ENCODE measurements at places on chromosomes 7 and 10.

- H3K4me1 ChIP-seq: no peaks in the 10 kb centered on the region
- no peak overlapping the region for H3K4me3 ChIP-seq
- H3K27me3 ChIP-seq: no peaks in the 10 kb centered on the region
- DNase-seq: no peak
- H3K27ac ChIP-seq: no peak overlapping the region
Measured at GRCh38 chr7:33201821-33202220, 72.5 kb downstream of the BBS9 start.

DNA sequence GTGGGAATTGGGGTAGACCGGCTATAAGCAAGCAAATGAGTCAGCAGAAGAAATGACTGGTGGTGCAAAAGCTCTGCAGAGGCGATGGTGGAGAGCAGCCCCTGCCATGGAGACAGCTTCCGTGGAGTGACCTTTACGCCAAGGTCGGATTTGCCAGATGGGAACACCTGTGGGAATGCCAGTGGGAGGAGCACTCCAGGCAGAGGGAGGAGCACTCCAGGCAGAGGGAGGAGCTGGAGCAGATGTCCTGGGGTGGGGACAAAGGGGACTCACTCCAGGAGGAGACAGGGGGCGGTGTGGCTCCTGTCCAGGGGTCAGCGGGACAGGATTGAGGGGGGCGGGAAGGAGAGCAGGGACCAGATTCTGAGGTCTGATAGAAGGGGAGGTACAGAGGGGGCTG, 258.8 kb upstream of the CTBP2 start:
- no peak overlapping the region for H3K4me3 ChIP-seq
- H3K4me1 ChIP-seq: no peaks in the 10 kb centered on the region
- no peaks in the 10 kb centered on the region for H3K36me3 ChIP-seq
- no peak for DNase-seq

GRCh38 chr10:50436805-50437204, 185.5 kb upstream of the ASAH2 start:
- H3K27ac ChIP-seq: no peak overlapping the region
- H3K4me1 ChIP-seq: peaks cover 7% of the 10 kb centered on the region
- no peaks in the 10 kb centered on the region for H3K36me3 ChIP-seq
- H3K27me3 ChIP-seq: no peaks in the 10 kb centered on the region
- H3K4me3 ChIP-seq: no peak overlapping the region
- DNase-seq: no peak

GRCh38 chr7:152512706-152513105, 76.9 kb upstream of the KMT2C start:
- no peak overlapping the region for H3K4me3 ChIP-seq
- H3K36me3 ChIP-seq: no peaks in the 10 kb centered on the region
- H3K27me3 ChIP-seq: peaks cover 5% of the 10 kb centered on the region
- no peak overlapping the region for H3K27ac ChIP-seq
- DNase-seq: no peak
- H3K4me1 ChIP-seq: no peaks in the 10 kb centered on the region

- no peaks in the 10 kb centered on the region for H3K36me3 ChIP-seq
- DNase-seq: peak; percentile 26
- H3K4me3 ChIP-seq: no peak overlapping the region
Measured at GRCh38 chr7:134513169-134513752, 14.1 kb upstream of the AKR1B10 start.

- DNase-seq: no peak
- no peaks in the 10 kb centered on the region for H3K4me1 ChIP-seq
Measured at GRCh38 chr7:93432130-93432529, 142.4 kb downstream of the CALCR start.

DNA sequence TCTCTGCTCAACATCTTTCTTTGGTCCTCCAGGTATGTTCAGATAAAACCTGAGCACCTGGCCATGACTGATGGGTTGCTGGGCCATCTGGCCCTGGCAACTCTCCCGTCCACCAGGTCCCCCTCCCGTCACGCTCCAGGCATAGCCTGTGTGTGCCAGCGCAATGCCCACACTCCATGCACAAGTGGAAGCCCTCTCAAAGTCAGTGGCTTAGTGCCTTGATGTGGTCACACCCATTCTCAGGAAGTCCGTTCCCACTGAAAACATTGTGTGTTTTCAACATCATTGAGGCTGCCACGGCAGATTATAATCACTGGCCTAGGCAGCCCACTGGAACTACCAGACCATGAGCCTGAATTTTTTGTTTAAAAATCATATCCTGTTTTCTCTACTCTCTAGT, 170.6 kb upstream of the LANCL2 start:
- DNase-seq: no peak
- H3K27me3 ChIP-seq: no peaks in the 10 kb centered on the region
- H3K36me3 ChIP-seq: peaks cover 17% of the 10 kb centered on the region
- peaks cover 29% of the 10 kb centered on the region for H3K4me1 ChIP-seq
- peak overlapping the region; percentile 34 for H3K27ac ChIP-seq
- H3K4me3 ChIP-seq: no peak overlapping the region

GRCh38 chr10:70435241-70436085, 6.0 kb downstream of the NODAL start:
- no peak overlapping the region for H3K4me3 ChIP-seq
- no peak overlapping the region for H3K27ac ChIP-seq
- no peaks in the 10 kb centered on the region for H3K36me3 ChIP-seq
- peaks cover 49% of the 10 kb centered on the region for H3K4me1 ChIP-seq
- DNase-seq: no peak

GRCh38 chr10:29804025-29804852, 169.5 kb upstream of the SVIL start:
- no peak for DNase-seq
- no peak overlapping the region for H3K4me3 ChIP-seq
- no peaks in the 10 kb centered on the region for H3K27me3 ChIP-seq
- H3K4me1 ChIP-seq: peaks cover 23% of the 10 kb centered on the region
- no peak overlapping the region for H3K27ac ChIP-seq

DNA sequence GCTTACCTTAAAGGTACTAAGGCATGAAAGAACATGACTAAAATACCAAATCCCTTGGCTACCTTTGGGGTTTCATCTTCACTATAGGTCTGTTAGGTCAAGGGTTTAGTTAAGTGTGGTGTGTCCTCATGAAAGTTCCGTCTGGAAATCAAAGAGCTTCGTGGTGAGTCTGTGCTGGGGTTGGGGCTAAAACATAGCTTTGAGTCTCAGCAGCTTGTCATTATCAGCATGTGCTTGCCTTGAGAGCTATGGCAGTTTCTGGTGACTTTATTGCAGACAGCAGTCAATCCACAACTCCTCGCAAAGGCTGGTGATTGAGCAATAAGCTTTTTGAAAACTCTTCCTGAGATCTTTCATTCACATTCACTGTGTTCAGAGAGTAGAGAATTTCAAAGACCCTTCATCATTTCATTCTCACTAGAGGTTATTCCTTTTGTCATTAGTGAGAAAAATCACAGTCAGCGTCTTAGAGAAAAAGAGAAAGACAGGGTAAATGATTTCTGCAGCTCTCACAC, 53.2 kb upstream of the CCDC6 start:
- no peaks in the 10 kb centered on the region for H3K4me1 ChIP-seq
- H3K27ac ChIP-seq: no peak overlapping the region
- no peak for DNase-seq
- H3K36me3 ChIP-seq: no peaks in the 10 kb centered on the region
- H3K27me3 ChIP-seq: no peaks in the 10 kb centered on the region

GRCh38 chr10:22042557-22043326, 39.2 kb upstream of the DNAJC1 start:
- H3K4me1 ChIP-seq: peaks cover 11% of the 10 kb centered on the region
- DNase-seq: no peak
- H3K4me3 ChIP-seq: peak overlapping the region; percentile 2
- no peaks in the 10 kb centered on the region for H3K27me3 ChIP-seq

- H3K4me3 ChIP-seq: no peak overlapping the region
- peak overlapping the region; percentile 65 for H3K27ac ChIP-seq
- H3K36me3 ChIP-seq: peaks cover 16% of the 10 kb centered on the region
- peaks cover 10% of the 10 kb centered on the region for H3K27me3 ChIP-seq
- no peak for DNase-seq
Measured at GRCh38 chr7:22123139-22123538, 177.4 kb upstream of the CDCA7L start.

Data from left ventricle myocardium inferior (tissue), 1 donor.